ENCODE measurements at places on chromosomes 16 and 17.

DNA sequence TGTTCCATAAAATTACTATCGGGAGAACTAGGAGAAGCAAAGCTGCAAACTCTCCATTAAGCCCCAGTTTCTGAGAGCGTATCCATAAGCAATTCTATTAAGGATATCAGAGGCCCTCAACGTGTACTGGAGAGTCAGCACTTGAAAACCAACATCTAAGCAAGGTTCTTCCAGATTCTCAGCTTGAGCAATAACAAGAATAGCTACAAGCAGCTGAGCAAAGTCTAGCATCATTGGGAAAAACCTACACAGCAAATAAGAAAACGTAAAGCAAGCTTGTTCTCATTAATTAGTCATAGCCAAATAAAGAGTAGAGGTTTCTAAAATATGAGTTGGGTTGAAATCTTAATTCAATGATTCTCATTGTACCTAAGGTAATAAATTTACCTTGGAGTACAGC, 26.9 kb upstream of the COX10 start:
- DNase-seq, result no peak

DNA sequence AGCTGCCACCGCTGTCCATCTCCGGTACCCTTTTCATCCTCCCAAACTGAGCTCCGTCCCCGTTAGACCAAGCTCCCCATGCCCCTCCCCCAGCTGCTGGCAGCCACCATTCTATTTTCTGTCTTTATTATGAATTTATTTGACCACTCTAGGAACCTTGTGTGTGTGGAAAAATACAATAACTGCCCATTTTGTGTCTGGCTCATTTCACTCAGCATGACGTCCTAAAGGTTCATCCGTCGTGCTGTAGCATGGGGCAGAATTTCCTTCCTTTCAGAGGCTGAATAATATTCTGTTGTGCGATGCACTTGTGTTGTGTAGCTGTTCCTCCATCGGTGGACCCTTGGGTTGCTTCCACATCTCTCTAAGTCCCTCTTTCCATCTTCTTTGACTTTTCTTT, 263.1 kb downstream of the SEC14L1 start:
- DNase-seq, result no peak

GRCh38 chr16:58021661-58022551, 3.6 kb upstream of the MMP15 start:
- DNase-seq, result peak; percentile 60

GRCh38 chr17:59811209-59811608, 81.5 kb downstream of the TUBD1 start:
- DNase-seq, result no peak

GRCh38 chr17:38448208-38448771, 20.0 kb downstream of the ARHGAP23 start:
- DNase-seq, result no peak

DNA sequence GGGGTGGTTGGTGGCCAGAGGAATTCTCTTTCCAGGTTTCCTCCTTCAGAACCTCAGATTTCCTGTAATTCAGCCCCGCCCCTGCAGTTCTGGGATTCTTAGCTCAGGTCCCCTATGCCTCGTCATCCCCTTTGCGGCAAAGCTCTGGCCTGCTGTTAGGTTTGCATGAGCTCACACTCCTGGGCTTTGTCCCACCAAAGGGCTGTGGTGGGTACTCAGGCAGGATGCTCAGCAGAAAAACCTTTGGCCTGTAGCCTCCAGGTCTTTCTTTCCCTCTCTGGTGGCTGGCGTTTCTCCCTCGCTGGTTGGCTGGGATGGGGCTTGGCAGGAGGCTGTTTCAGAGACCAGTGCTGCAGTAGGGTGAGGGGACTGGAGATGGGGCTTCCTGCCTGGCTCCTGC, 9.6 kb upstream of the PLEKHG4 start:
- DNase-seq, result no peak

DNA sequence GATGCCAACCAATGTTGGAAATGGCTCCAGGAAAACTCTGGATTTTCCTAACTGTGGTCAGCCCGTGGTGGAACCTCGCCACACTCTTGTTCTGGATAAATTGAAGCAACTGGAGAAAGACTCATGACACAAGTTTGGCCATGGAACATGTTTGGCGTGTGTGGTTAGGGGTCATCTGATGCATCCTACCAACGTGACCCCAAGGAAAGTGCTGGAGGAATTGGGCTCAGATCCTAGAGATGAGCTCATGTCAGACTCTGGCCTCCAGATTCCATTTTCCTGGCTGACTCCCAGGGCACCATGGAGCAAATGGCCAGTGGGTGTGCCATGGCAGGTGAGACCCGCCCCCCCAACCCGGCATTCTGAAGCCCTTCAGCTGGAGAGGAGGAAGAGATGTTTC, 58.5 kb downstream of the CACNG5 start:
- DNase-seq, result no peak

DNA sequence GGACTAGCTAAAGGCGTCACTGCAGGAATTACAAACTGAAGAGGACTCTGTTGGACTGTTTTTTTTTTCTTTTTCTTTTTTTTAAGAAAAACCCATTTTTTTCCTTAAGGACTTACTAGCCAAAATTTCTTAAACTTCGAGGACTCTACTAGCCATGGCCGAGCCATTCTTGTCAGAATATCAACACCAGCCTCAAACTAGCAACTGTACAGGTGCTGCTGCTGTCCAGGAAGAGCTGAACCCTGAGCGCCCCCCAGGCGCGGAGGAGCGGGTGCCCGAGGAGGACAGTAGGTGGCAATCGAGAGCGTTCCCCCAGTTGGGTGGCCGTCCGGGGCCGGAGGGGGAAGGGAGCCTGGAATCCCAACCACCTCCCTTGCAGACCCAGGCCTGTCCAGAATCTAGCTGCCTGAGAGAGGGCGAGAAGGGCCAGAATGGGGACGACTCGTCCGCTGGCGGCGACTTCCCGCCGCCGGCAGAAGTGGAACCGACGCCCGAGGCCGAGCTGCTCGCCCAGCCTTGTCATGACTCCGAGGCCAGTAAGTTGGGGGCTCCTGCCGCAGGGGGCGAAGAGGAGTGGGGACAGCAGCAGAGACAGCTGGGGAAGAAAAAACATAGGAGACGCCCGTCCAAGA, 878 bp downstream of the HEXIM1 start:
- peak; percentile 88 for DNase-seq

DNA sequence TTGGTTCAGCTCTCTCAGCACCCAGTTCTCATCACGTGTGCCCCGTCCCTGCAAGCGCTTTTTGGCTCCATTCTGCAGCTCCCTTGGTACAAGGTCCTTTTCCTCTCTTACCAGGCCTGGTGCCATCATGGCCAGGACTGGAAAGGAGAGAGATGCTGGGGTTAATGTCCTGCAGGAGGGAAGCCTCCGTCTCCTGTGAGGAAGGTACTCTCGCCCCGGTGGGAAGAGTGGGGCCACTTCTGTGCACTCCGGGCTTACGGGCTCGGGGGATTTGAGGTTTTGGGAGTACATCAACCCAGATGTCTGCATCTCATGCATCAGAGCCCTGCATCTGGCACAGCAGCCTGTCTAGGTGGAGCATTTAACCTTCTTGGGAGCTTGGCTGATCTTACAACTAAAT, 10.1 kb downstream of the CTRB2 start:
- no peak for DNase-seq

- no peak for DNase-seq
Observed at GRCh38 chr16:79632289-79632688, 31.8 kb upstream of the MAF start.

GRCh38 chr17:56786989-56787482, 46.7 kb downstream of the C17orf67 start:
- DNase-seq, result peak; percentile 72

DNA sequence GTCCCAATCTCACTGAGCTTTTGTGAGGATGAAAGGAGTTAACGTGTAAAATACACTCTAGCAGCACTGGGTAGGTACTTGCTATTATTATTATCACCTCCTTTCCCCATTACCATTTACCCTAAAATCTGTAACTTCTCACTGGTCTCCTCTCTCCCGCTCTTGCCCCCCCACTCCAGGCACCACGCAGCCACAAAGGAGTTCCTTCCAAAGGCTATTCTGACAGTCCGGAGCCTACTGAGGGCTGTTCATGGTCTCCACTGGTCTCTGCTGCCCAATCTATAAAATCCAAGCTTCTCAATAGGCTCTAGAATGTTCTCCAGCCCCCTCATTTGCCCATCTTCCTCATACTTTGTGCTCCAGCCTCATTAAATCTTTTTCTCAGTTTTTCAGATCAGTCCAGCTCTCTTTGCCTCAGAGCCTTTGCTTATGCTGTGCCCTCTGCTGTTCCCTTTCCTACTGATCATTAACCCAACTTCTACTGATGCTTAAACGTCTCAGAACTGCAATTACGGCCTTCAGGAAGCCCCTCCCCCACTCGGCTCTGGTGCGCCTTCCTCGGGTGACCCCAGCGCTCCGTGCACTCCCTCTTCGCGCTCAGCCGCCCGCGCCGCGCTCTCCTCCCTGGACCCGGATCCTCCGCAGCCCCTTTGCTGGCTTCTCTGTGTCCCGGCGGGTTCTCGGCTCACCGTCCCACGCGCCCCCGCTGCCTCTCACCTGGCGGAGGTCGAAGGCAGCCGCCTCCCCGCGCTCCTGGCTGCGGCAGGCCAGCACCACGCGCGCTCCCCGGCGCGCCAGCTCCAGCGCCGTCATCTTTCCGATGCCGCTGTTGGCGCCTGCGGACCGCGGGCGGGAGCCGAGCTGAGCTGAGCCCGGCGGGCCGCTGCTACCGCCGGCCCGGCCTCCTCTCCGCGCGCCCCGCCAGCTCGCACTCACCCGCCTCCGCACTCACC, 737 bp downstream of the DHRS13 start:
- DNase-seq, result peak; percentile 74

GRCh38 chr17:64707050-64707591, 45.0 kb upstream of the SMURF2 start:
- peak; percentile 93 for DNase-seq

GRCh38 chr17:35244341-35245195, 1.7 kb downstream of the SLFN5 start:
- peak; percentile 79 for DNase-seq

- no peak for DNase-seq
Observed at GRCh38 chr16:9969580-9969979, 212.6 kb downstream of the GRIN2A start.

- DNase-seq, result peak; percentile 87
Observed at GRCh38 chr17:61389670-61390478, 9.8 kb upstream of the TBX2 start.

GRCh38 chr17:28717578-28718332, at the start of gene RAB34:
Gene RAB34, minus strand, starts transcription at chr17:28717868. Its CDS starts 602 bp downstream, at chr17:28717266.
- DNase-seq, result peak; percentile 88

- DNase-seq, result no peak
Observed at GRCh38 chr17:48549281-48549630, 4.3 kb upstream of the HOXB2 start.

GRCh38 chr16:56683424-56684172, 1.3 kb downstream of the MT1X start:
- DNase-seq, result no peak

DNA sequence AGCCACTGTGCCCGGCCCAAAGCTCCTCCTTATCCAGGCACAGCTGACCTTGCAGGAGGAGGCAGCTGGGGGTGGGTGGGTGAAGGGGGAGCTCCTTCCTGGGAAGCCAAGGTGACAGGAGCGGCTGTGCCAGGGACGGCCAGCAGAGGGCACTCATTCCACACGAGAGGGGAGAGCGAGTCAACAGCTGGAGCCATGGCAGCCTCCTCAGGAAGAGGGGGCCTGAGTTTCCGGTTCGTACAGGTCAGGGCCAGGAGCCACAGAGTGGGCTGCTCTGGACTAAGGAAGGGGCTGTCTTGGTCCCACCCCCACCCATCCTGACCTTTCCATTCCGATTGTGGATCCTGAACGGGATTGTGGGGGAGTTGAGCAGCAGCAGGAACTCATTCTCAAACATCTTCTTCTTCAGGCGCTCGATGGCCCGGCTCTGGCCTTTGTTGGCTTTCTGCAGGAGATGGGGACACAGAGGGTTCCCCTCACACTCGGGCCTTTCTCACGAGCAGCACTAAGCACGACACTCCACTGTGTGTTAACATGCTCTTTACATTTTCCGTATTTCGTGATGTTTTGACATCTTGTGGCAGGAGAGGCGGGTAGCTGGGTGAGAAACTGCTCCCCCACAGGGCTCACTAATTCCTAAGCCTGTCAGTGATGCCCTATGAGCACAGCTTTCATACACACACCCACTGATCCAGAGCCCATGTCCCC, 61.6 kb downstream of the TIMM22 start:
- DNase-seq, result peak; percentile 51

GRCh38 chr17:7001318-7001961, 5.6 kb downstream of the ALOX12 start:
- DNase-seq, result peak; percentile 17

- no peak for DNase-seq
Observed at GRCh38 chr16:67254801-67255552, 6.2 kb downstream of the SLC9A5 start.
